Hepatocyte (in vitro differentiated cells): ENCODE measurements at places on chromosomes 1 and 21. TPM values are rescaled to one million over a fixed set of nuclear protein-coding genes. Genes with fewer than 3 reads are reported as not detected.

CHRNB2 gene
- polyA plus RNA-seq = 0.33 TPM in 1 of 2 replicates, not detected in the other

EPB41 gene
- polyA plus RNA-seq = 13.2 and 20.5 TPM in 2 replicates

S100A3 gene
- polyA plus RNA-seq = 1.9 and 6.1 TPM in 2 replicates

SYTL1 gene
- polyA plus RNA-seq = 21.7 and 26.2 TPM in 2 replicates

ARTN gene
- polyA plus RNA-seq = 2.1 and 3.2 TPM in 2 replicates

C8A gene
- polyA plus RNA-seq = 2.8 and 6.1 TPM in 2 replicates

DBT gene
- 6.5 and 9.2 TPM in 2 replicates for polyA plus RNA-seq

CLCA1 gene
- 2.0 and 3.5 TPM in 2 replicates for polyA plus RNA-seq

CCDC27 gene
- polyA plus RNA-seq = 0.59 and 0.73 TPM in 2 replicates

IGSF5 gene
- polyA plus RNA-seq = 0.86 TPM in 1 of 2 replicates, not detected in the other

SUSD4 gene
- polyA plus RNA-seq = 5.1 and 5.6 TPM in 2 replicates

KCNQ4 gene
- not detected in 2 replicates for polyA plus RNA-seq

SLC1A7 gene
- polyA plus RNA-seq = 0.46 TPM in 1 of 2 replicates, not detected in the other

GBP4 gene
- 0.28 and 0.66 TPM in 2 replicates for polyA plus RNA-seq

TMPRSS15 gene
- not detected in 2 replicates for polyA plus RNA-seq

CRB1 gene
- not detected in 2 replicates for polyA plus RNA-seq

GFI1 gene
- 0.41 TPM in 1 of 2 replicates, not detected in the other for polyA plus RNA-seq

STUM gene
- 0.06 TPM in 1 of 2 replicates, not detected in the other for polyA plus RNA-seq

TCHH gene
- 0.12 TPM in 1 of 2 replicates, not detected in the other for polyA plus RNA-seq

PPM1J gene
- 1.8 and 1.9 TPM in 2 replicates for polyA plus RNA-seq

IFNLR1 gene
- 3.6 and 7.5 TPM in 2 replicates for polyA plus RNA-seq

C1orf185 gene
- not detected in 2 replicates for polyA plus RNA-seq

NTNG1 gene
- 1.4 and 1.7 TPM in 2 replicates for polyA plus RNA-seq

UMODL1 gene
- 0.15 TPM in 1 of 2 replicates, not detected in the other for polyA plus RNA-seq

TSACC gene
- 1.4 and 1.5 TPM in 2 replicates for polyA plus RNA-seq

CLDN19 gene
- polyA plus RNA-seq = 3.8 and 4.5 TPM in 2 replicates

FCRL1 gene
- not detected in 2 replicates for polyA plus RNA-seq

OR2L8 gene
- not detected in 2 replicates for polyA plus RNA-seq

LAX1 gene
- not detected in 2 replicates for polyA plus RNA-seq

PGLYRP3 gene
- not detected in 2 replicates for polyA plus RNA-seq

OLFM3 gene
- polyA plus RNA-seq = 1.5 and 2.7 TPM in 2 replicates

CHD1L gene
- polyA plus RNA-seq = 30.0 and 31.8 TPM in 2 replicates

DCST2 gene
- 0.40 and 0.47 TPM in 2 replicates for polyA plus RNA-seq

FCMR gene
- polyA plus RNA-seq = 0.71 and 0.88 TPM in 2 replicates

LEFTY2 gene
- polyA plus RNA-seq = 0.55 and 1.1 TPM in 2 replicates

CFHR5 gene
- 0.36 TPM in 1 of 2 replicates, not detected in the other for polyA plus RNA-seq

CRABP2 gene
- 171 and 195 TPM in 2 replicates for polyA plus RNA-seq
